ENCODE measurements at places on chromosomes 7 and 10.

GRCh38 chr10:112911206-112911605, 38.8 kb upstream of the TCF7L2 start:
- DNase-seq, result no peak

GRCh38 chr10:95336702-95337101, 45.9 kb upstream of the PDLIM1 start:
- no peak for DNase-seq

DNA sequence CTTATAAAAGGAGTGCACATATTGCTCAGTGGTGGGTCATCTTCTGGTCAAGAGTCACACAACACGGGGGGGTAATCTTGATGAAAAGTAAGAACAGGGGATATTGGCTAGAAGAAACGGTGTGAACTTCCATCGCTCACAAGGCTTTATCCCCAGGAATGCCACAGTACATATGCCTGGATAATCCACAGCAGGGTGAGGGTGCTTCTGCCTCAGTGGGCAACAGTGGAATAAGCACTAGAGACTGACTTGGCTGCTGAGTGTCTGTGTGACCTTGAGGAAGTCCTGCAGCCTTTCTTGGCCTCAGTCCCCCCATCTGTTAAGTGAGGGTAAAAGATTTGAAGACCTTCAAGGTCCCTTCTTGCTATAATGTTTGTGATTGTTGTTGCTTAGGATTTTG, 44.9 kb upstream of the SHH start:
- DNase-seq, result no peak

DNA sequence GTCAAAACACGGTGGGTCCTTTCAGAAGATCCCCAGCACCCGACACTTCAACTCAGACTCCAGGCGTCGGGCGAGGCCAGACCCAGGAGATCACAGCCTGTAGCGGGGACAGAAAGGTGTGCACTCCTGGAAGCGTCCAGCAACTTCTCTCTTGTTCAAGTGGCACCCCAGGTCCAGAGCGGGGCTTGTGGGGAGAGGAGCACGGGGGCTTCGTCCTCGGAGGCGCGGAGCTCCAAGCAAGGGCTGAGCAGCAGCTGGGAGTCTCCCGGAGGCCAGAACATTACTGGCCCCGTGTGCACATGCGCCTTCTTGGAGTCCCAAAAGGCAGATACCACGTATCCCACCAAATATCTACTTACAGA, 54.9 kb downstream of the ZRANB1 start:
- DNase-seq, result no peak

GRCh38 chr10:5585517-5586206, 60.9 kb downstream of the CALML3 start:
- no peak for DNase-seq

DNA sequence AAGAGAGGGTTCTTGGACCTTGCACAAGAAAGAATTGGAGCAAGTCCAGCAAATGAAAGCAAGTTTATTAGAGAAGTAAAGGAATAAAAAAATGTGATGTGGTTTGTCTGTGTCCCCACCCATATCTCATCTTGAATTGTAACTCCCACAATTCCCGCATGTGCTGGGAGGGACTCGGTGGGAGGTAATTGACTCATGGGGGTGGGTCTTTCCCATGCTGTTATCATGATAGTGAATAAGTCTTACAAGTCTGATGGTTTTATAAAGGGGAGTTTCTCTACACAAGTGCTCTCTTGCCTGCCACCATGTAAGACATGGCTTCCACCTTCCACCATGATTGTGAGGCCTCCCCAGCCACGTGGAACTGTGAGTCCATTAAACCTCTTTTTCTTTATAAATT, 39.2 kb upstream of the FZD9 start:
- no peak for DNase-seq

GRCh38 chr10:18616337-18616736, 35.0 kb downstream of the NSUN6 start:
- DNase-seq, result no peak

GRCh38 chr7:86929293-86930109, 130.0 kb downstream of the ELAPOR2 start:
- DNase-seq, result no peak

- no peak for DNase-seq
Observed at GRCh38 chr7:21640105-21640504, 97.3 kb downstream of the DNAH11 start.

- DNase-seq, result no peak
Observed at GRCh38 chr10:24901686-24902399, 50.6 kb downstream of the PRTFDC1 start.

GRCh38 chr10:105514106-105514505, 873.0 kb downstream of the SORCS3 start:
- no peak for DNase-seq

DNA sequence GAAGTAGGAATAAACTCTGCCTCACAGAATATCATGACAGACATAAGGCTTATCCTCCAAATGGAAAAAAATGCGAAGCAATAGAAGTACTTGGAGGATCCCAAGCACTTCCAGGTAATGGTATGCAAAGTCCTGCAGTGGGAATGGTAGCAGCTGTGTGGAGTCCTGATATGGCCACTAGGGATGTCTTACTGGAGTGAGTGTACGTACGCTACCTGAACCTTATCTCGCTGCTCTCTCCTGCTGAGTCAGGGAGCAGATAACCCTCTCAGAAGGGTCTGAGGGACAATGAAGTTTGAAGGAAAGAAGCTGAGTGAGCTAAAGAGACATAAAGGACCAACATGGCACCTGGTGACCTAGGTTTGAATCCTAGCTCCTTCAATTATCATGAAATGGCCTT, 42.2 kb downstream of the CH25H start:
- DNase-seq, result no peak

- DNase-seq, result no peak
Observed at GRCh38 chr10:75682649-75683557, 251.5 kb downstream of the LRMDA start.

DNA sequence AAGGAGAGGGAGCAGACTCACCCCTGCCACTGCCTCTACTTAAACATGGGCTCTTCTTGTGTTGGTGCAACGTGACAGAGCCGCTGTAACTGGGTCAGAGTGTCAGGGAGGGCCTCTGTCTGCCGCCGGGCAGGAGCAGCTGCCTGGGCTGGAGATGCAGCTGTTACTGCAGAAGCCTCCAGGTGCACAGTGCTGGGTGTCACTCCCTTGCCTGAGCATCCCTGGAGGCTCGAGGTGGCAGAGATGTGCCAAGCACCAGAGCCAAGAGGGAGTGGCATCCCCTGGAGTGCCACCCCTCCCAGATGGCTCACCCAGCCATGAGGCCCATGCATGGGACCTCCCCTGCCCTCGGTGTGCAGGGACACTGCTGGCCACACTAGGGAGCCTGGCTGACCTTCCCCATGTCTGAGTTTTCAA, 145.7 kb downstream of the PRPF18 start:
- DNase-seq, result no peak

DNA sequence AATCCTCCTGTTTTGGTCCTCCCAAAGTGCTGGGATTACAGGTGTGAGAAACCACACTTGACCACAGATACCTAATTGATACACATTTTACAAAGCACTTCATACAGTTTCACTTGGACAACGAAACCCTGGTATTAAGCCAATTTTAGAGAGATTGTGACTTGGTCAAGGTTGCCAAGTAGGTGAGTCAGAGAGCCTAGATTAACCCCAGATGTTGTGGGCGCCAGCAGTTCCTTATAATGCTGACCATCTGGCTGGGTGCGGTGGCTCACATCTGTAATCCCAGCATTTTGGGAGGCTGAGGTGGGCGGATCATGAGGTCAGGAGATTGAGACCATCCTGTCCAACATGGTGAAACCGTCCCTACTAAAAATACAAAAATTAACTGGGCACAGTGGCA, 4.9 kb upstream of the PHKG1 start:
- no peak for DNase-seq

DNA sequence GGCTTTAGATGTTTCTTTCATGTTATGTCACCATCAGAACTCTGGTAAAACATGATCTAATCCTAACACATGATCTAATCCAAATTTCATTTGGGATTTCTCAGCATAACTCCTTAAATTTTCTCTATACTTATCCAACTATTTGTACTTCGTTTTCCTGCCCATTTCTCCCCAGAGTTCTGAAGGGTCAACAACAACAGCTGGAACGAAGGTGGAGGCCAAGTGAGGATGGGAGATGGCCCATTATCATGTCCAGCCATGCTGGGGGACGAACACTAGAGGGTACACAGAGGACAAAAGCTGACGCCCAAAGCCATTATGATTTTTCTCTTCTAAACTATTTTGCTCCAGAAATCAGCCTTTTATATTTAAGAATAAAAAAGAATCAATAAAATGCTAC, 185.4 kb downstream of the DOCK4 start:
- DNase-seq, result no peak

- DNase-seq, result no peak
Observed at GRCh38 chr7:27220440-27220955, 20.6 kb upstream of the HOXA13 start.

DNA sequence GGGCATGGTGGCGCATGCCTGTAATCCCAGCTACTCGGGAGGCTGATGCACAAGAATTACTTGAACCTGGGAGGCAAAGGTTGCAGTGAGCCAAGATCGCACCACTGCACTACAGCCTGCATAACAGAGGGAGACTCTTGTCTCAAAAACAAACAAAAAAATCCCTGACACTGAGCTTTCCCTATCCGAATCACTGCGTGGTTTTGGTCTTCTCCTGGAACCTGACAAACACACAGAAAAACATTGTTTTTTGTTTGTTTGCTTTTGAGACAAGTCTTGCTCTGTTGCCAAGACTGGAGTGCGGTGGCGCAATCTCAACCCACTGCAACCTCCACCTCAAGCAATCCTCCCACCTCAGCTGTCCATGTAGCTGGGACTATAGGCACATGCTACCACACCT, 50.4 kb upstream of the PTPRN2 start:
- DNase-seq, result no peak

GRCh38 chr10:117136391-117136975, 1.6 kb downstream of the VAX1 start:
- DNase-seq, result no peak

DNA sequence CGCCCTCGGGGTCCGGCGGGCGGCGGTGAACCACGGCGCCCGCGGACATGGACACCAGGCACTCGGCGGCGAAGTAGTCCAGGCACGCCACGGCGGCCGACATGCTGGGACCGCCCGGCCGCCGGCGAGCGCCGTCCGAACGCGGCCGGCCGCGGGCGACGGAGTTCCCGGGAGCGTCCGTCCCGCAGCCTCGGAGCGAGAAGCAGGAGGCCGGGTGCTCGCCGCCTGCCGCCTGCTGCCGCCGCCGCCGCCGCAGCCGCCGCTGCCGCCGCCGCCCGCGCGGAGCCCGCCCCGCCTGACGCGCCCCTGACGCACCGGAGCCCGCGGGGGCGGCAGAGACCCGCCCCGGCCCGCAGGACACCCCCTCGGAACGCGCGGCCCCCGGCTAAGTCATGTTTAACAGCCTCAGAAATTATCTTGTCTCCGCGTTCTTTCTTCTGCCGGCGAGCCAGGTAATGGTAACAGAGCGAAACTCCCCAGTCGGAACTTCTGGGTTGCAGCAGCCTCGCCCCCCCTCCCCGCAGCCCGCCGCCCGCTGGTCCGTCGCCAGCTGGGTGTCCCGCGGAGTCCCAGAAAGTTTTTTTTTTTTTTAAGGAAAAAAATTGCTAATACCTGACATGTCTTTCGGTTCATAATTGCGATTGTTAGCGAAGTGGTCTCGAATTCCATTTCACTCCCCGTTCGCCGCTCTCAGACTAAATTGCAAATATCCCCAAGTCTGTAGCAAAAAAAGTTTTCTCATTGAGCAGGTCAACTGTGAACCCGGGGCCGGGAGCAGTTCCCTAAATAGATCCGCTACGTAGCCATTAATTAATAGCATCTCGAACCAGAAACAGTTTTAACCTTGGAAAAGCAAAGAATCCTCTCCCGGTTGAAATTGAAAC, at the start of gene KLF14:
KLF14 (minus strand) TSS at position 277 of the 884 bp plus-strand sequence; CDS start at position 103, 174 bp downstream.
- peak; percentile 22 for DNase-seq

DNA sequence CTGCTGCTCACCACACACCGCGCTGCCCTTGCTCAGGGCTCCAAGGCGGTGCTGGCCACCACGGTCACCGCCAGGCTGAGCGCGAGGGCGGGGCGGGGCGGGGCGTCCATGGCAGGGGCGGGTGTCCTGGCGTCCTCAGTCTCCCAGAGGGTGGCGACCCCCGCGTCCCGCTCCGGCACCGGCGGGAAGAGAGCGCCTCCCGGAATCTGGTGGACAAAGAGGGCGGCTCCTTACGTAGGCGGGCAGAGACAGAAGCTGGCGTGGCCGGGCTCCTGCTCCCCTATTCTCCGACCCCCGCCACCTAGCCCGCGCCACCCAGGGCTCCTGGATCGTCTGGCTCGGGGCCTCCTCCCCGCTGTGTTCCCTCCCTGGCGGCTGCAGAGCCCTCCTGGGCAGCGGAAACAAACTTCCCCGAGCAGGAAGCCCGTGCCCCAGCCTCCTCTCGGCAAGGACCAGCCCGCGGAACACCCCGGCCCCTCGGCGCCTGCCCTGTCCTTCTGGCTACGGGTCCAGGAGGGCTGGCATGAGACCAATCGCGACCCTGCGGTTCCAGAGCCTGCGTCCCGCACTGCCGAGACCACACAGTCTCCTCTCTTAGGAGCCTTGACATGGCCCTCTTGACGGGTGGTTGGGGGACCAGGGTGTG, 133.8 kb upstream of the ZNF92 start:
- DNase-seq, result no peak

- no peak for DNase-seq
Observed at GRCh38 chr7:11714676-11715075, 117.3 kb downstream of the THSD7A start.

DNA sequence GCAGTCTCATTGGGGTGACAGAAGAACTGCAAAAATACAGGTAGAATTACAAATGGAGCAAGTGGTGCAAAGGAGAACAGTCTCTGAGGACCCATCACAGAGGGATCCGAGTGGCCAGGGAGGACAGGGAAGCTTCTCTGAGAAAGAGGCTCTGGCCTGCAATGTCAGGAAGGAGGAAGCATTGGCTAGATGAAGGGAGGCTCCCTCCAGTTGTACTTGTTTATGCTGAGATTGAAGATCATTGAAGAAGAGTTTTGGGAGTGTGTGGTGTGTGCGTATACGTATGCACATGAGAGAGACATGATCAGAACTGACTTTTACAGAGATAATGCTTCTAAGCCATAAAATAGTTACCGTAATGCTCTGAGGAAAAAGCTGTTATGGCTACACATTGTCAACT, 274.7 kb upstream of the FZD8 start:
- no peak for DNase-seq

- no peak for DNase-seq
Observed at GRCh38 chr7:36937754-36938563, 213.7 kb upstream of the AOAH start.
